Hematopoietic multipotent progenitor cell (in vitro differentiated cells): ENCODE measurements at places on chromosomes 3 and 15.

- DNase-seq, result no peak
Measured at GRCh38 chr3:12356996-12357395, 68.1 kb downstream of the PPARG start.

- DNase-seq, result no peak
Measured at GRCh38 chr3:195907684-195907933, 742 bp downstream of the TNK2 start.

GRCh38 chr3:113695786-113696645 lies at the start of gene USF3:
Gene USF3 (minus strand): TSS chr3:113696642. CDS start chr3:113674878, 21,764 bp downstream.
- peak; percentile 84 for DNase-seq

- no peak for DNase-seq
Measured at GRCh38 chr3:188946351-188947240, 225.2 kb upstream of the TPRG1 start.

- DNase-seq, result no peak
Measured at GRCh38 chr15:70767667-70768066, 4.3 kb upstream of the UACA start.

DNA sequence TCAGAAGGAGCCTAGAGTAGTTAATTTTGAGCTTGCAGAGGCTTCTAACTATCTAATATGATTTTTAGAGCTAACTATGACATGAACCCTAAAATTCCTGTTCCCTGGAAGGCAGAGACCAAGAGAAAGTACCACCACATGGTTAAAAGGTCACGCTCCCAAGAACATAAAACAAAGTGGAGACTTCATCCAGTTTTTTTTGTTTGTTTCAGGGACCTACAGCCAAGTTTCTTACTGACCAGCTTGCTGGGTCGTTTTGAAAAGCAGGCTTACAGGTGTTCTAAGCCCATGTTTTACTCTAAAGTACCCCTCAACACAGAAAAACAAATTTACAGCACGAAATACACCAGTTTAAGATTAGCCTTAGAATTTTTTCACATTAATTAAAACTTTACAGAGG lies 39.6 kb upstream of the SKIL start:
- no peak for DNase-seq

DNA sequence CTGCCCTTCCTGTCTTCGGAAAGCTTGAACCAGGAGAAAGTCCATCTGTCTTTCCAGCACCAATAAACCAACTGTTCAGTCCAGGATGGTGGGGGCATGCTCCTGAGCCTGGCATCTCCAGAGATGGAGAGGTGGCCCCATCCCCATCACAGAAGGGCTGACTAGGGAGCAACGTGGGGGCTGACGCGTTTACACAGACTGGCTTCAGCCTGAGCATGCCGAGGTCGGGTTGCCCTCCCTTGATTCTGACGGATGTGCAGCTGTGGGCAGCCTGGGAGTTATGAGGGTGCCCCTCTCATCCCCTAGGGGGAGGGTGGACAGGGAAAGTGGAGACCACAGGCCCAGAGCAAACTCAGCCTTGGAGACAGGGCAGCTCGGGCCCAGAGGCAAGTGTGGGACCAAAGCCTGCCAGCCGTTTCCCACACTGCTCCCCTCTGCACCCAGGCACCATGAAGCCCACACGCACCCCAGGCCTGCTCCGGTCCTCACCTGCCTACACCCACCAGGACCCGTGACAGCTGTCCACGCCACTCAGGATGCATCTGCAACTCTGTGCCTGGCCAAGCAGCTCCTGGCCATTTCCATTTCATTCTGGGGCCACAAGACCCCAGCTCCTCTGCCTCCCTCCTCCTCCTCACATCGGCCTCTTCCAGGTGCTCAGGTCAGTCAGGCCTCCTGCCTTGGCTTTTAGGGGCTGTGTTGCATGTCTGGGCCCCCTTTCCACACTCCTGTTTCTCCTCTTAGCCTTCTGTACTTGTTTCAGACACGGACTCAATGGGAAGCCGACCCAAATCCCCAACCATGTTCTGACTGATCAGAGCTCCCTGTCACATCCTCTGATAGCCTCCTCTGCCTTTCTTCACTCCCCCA lies 48.2 kb upstream of the SLC41A3 start:
- no peak for DNase-seq

DNA sequence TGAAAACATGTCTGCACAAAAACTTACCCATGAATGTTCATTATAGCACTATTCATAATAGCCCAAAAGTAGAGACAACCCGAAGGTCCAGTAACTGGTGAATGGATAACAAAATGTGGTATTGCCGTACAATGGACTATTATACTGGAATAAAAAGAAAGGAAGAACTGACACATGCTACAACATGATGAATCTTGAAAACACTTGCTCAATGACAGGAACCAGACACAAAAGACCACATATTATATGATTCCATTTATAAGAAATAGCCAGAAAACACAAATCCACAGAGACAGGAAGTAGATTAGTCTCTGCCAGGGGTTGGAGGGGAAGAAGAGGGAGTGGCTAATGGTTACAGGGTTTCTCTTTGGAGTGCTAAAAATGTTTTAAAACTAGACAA lies 18.3 kb downstream of the SHC4 start:
- DNase-seq, result peak; percentile 20

DNA sequence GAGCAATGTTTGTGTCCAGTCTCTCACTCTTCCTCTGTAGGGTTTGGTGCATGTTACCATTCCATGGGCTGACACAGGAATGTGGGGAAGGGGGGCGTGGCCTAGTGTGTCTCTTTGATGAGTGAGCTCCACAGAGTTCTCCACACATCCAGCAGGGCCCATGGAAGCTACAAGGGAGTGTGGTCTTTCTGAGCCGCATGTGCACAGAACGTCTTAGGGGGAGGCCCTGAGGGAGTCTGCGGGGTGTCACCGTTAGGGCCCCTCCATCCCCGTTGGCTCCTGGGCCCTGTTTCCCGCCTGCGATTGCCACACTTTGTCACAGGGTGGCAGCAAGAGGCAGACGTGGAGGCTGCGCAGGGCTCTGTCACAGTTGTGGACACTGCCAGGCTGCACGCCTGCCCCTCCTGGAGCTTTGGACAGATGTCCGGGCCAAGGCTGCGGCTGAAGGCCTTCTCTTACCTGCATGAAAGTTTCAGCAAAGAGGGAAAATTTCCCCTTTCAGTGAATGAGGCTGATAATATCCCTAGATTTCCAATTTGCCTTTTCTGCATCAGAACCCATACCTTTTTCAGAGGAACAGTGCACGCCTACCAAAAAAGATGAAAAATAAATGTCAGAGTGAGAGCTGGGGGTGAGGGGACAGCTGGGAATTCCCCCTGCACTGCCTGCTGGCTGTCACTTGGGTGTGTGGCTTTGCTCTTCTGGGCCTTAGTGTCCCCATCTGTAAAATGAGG lies 24.3 kb downstream of the CACNA2D3 start:
- DNase-seq, result no peak

DNA sequence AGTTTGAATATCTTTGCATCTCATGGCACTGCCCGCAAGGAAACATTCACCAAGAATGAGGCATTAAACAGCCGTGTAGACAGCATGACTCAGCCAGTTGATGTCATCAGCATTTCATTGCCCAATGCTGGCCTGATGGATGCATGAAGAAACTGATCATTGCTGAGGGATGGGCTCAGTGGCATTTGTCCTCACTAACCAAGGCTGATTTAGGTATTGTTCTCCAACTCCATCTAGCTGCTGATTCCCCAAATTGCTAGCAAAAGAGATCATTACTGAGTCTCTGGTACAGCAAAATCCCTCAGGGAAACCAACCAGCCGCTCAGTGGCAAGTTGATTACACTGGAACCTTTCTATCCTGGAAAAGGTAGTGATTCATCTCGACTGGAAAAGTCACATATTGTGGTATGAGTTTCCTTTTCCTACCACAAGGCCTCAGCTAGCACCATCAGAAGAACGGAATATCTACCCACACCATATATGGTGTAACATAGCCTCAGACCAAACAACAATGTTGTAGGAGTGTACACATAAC lies 186.5 kb upstream of the GAP43 start:
- DNase-seq, result no peak

GRCh38 chr15:67186226-67186649 lies 68.2 kb downstream of the AAGAB start:
- DNase-seq, result peak; percentile 69

DNA sequence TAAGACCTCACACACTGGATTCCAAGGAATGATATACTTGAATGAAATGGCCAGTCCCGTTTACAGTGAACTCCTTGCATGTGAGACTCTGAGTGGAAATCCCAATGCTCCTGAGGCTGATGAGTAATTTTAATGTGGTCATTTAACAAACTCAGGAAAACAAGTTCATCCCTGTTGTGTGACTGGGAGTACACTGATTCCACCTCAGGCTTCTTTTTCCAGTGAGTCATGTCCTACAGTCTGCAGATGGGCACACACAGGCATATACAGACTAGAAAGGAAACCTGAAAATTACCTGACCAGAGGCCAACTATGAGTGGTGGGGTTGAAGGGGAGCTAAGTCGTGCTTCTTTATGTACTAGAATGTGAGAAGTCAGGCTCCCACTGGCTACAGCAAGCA lies 5.8 kb downstream of the SQOR start:
- DNase-seq, result no peak

- DNase-seq, result no peak
Measured at GRCh38 chr15:100959066-100960050, 40.2 kb downstream of the LRRK1 start.

GRCh38 chr3:98817547-98818041 lies 54.5 kb downstream of the ST3GAL6 start:
- DNase-seq, result peak; percentile 31

- no peak for DNase-seq
Measured at GRCh38 chr3:110793611-110794010, 278.0 kb upstream of the NECTIN3 start.

GRCh38 chr3:164752812-164753211 lies 325.5 kb downstream of the SI start:
- DNase-seq, result no peak

- no peak for DNase-seq
Measured at GRCh38 chr15:46646490-46646889, 1011.7 kb downstream of the SQOR start.

- DNase-seq, result no peak
Measured at GRCh38 chr3:25380222-25380739, 47.8 kb upstream of the RARB start.

DNA sequence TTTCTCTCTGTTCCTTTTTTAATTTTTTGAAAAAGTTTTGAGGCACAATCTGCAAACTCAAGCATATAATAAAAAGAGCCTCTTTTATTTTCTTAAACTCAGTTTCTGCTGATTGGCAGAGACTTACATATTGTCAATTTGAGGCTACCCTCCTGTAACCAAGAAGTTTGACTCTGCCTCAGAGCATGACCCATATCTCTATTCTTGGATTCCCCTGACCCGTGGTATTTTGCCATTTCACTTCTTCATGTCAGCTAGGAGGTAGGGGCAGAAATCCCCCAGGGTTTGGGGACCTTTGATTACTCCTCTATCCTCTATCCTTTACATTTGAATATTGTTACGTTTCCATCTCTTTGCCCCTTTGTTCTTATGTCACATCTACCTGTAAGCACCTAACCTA lies 479.1 kb upstream of the ALCAM start:
- no peak for DNase-seq

DNA sequence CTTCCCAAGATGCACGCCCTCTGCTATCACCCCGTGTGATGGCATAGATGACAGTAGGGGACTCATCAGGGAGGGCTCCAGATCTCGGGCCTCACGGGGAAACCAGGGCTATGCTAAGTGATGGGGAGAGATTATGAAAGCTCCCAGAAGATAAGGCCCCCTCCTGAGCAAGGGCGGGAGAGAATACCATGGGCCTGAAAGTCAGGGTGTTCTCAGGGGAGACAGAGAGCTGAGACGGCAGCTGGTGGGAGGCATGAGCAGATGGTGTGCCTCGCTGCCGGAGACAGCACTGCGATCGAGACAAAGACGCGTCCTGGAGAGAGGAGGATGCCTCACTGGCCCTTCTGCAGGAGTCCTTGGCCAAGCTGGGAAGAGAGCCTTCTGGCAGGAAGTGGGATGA lies 106.5 kb upstream of the ADPGK start:
- DNase-seq, result no peak

DNA sequence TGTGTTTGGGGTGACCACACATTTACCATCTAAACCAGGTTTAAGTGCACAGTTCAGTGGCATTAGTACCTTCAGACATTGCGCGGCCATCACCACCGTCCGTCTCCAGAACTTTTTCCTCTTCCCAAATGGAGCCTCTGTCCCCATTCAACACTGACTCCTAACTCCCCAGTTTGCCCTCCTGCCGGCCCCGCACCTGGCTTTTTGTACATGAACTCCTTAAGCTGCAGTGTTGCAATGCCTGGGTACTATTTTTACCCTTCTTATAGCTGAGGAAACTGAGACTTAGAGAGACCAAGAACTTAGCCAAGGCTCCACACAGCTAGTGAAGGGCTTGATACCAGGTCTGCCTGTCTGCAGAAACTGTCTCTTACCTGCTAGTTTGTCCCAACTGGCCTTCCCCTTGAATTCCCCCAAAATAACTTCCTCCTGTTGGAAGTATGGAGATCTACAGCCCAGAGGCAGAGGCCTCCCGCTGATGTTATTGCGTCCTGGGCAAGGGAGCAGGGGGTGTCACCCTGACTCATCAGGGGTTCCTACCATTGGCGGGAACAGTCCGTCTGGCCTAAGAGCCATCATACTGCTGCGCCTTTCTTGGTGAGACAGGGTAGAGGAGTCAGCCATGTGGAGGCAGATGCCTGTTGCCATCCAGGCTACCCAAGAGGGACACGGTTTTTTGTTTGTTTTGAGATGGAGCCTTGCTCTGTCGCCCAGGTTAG lies 65.6 kb downstream of the GRIP2 start:
- DNase-seq, result no peak

DNA sequence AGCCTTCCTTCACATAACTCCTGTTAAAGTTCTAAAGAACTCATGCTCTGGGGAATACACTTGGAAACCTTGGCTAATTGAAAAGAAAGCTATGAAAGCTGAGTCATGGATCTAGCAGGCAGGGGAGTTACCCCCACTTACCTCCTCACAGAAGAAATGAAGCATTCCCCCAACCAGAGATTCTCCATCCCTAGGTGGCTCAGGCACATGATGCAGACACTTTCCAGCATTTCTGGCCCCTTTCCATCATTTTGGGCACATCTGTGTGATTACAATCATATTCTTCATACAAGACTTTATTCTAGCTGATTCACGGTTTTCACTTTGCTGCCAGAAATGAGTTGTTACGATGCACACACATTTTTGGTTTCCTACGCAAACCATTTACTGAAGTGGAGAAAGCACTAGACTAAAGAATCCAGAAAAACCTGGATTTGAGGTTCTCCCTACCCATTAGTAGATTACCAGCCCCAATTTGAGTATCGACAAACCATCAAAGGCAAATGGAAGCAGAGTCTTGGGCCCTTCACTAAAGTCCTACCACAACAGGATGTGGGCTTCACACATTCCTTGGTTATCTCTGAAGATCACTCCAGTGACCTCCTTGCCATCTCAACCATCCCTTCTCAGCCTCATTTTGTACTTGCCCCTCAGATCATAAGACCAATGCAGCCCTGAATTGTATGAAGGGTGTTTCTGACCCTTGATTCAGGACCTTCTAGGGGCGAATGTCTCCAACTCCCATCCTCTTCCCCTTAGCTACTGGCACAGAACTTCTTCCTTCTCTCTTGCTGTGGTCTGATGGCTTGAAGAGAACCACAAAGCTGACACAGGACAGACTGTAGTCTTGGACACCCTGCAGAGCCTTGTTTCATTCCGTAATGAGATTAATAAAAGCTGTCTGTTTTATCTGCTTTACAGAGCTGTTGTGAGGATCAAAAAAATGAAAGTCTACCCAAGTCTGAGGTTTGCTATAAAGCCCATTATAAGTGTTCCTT lies 42.5 kb upstream of the SNRK start:
- peak; percentile 50 for DNase-seq

- no peak for DNase-seq
Measured at GRCh38 chr15:29322415-29322814, 52.8 kb upstream of the NSMCE3 start.
